Activated naive CD4-positive, alpha-beta T cell treated with anti-CD3 and anti-CD28 coated beads, Interleukin-2, amount 50 U/mL, for 16 hours (primary cell): ENCODE measurements at places on chromosomes 11 and 22.
A peak's percentile ranks its signal among the peaks of the same experiment; 100 is the strongest.

GRCh38 chr22:38501797-38502672, 4.1 kb downstream of the DDX17 start:
- DNase-seq = no peak

DNA sequence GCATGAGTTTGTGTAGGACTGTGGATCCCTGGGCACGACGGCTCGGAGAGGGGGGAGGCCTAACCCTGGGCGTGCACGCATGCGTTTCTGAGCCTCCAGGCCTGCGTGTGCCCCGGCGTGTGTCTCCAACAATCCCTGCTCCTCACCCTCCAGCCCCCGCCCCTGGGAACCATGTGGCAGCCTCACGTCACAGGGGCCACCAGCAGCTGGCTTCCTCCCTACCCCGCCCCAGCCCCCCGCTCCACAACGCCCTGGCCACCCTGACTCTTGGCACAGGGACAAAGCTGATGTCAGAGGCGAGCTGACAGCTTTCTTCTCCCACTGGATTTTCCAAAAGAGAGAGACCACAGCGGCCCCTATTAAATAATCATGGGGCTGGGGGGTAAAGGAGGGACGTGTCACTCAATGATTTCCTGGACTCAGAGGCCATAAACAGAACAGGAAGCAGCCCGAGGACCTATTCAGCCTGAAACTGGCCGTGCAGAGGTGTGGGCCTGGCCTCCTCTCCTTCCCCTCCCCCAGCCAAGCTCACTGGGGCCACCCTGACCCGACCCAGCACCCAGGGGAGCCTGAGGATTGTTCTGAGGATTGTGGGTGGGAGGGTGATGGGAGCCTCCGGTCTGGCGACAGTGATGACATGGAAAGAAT, 6.8 kb upstream of the LIF start:
- no peak for DNase-seq

GRCh38 chr11:75474878-75475766, 42.1 kb upstream of the KLHL35 start:
- peak; percentile 62 for DNase-seq

DNA sequence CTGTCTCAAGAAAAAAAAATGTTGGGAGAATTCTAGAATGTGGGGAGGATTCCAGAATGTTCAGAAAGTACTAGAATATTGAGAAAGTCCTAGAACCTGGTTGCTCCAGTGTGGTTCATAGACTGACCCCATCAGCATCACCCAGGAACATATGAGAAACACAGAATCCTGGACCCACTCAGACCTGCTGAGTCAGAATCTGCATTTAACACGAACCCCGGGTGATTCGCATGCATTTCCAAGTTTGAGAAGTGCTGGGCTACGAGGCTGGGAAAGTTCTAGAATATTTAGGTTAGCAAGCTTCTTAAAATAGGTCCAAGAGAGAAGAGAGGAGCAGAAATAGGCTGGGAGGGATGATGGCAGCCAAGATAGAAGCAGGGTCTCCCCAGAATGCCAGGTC, 6.4 kb downstream of the C1QTNF6 start:
- DNase-seq = no peak

DNA sequence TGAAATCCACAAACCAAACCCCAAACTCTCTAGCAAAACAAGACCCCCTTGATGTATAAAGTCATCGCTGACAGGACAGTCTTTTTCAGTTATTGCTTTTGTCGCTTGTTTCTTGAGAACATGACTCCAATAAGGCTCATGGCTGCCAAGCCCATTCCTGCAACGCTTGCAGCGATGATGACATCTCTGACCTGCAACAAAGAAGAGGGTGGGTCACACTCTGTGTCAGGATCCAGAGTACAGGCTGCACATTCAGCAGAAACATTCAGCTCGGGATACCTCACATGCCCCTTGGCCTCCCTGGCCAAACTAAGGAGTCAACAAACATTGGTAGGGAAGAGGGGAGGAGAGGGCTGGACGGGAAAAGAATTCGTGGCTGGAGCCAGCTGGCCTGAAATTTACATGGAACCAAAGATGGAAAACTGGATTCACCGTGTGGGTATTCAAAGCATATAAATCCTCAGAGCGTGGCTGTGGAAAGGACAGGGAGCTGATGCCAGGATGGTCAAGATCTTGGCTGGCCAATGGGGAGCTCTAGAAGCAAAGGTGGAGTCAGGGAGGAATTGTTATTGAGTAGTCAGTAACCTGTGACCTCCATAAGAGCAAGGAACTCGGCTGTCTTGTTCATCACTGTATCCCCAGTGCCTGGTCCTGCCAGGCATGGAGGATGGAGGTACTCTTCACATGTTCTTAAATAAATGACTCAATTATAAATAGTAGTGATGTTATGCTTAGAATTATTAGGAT, 11.8 kb upstream of the PLAAT2 start:
- DNase-seq = no peak

GRCh38 chr11:133503236-133503635, 29.1 kb downstream of the OPCML start:
- DNase-seq = no peak

DNA sequence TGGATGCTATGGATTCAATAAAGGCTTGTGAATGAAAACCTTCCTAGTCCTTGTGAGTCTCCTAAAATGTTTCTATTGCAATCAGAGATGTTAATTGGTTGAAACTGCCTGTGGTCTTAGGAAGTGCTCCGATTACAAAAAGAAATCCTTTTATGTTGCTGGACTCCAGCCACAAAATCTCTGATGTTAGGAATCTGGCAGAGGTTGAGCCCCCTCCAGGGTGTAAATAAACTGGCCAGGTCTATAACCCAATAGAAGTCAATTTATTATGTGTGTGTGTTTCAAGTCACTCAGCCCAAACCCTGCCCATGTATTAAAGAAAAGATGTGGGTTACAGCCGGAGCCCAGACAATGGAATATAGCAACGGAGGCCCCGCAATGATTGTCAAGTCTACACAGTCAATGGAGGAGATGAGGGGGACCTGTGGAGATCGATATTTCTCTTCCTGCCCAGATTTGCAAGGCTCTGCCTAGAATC, 218.1 kb upstream of the SORL1-AS1 start:
- no peak for DNase-seq
